ENCODE measurements at places on chromosomes 1 and 21. TPM values are rescaled to one million over a fixed set of nuclear protein-coding genes. Genes with fewer than 3 reads are reported as not detected.

C1orf141 gene
- not detected for polyA plus RNA-seq

TP73 gene
- polyA plus RNA-seq, result 27.6 TPM

ZMYM4 gene
- 36.7 TPM for polyA plus RNA-seq

GJB4 gene
- not detected for polyA plus RNA-seq

SPRR2G gene
- polyA plus RNA-seq, result not detected

OR2L2 gene
- not detected for polyA plus RNA-seq

GSTM1 gene
- 56.6 TPM for polyA plus RNA-seq

CELA3B gene
- polyA plus RNA-seq, result not detected

CBS gene
- 1.7 TPM for polyA plus RNA-seq

MT1HL1 gene
- not detected for polyA plus RNA-seq

SERTAD4 gene
- not detected for polyA plus RNA-seq

PDPN gene
- polyA plus RNA-seq, result not detected

RGS18 gene
- polyA plus RNA-seq, result not detected

LIN28A gene
- 0.06 TPM for polyA plus RNA-seq

LCE6A gene
- not detected for polyA plus RNA-seq

INKA2 gene
- 2.8 TPM for polyA plus RNA-seq

VN1R5 gene
- polyA plus RNA-seq, result not detected

TNNT2 gene
- 0.91 TPM for polyA plus RNA-seq

TCEANC2 gene
- polyA plus RNA-seq, result 11.2 TPM

TRMT1L gene
- polyA plus RNA-seq, result 27.8 TPM

PRDM16 gene
- polyA plus RNA-seq, result not detected

CHIA gene
- polyA plus RNA-seq, result 0.21 TPM

OR14K1 gene
- polyA plus RNA-seq, result not detected

MMP23B gene
- 0.76 TPM for polyA plus RNA-seq

FCRLA gene
- polyA plus RNA-seq, result 342 TPM

FTCD gene
- polyA plus RNA-seq, result 0.24 TPM

PRR9 gene
- not detected for polyA plus RNA-seq

CDC42BPA gene
- polyA plus RNA-seq, result 0.09 TPM

LRRN2 gene
- not detected for polyA plus RNA-seq

NR1I3 gene
- 0.19 TPM for polyA plus RNA-seq

GALE gene
- 74.5 TPM for polyA plus RNA-seq

CDKN2C gene
- 4.5 TPM for polyA plus RNA-seq

CYP4X1 gene
- not detected for polyA plus RNA-seq

EPHA10 gene
- polyA plus RNA-seq, result not detected

CHRM3 gene
- polyA plus RNA-seq, result not detected

FAM177B gene
- not detected for polyA plus RNA-seq

LCE1E gene
- polyA plus RNA-seq, result 6.2 TPM

SMAP2 gene
- polyA plus RNA-seq, result 92.1 TPM

APOBEC4 gene
- polyA plus RNA-seq, result 0.25 TPM

DEPDC1 gene
- 33.6 TPM for polyA plus RNA-seq

ST6GALNAC3 gene
- polyA plus RNA-seq, result not detected

CFHR3 gene
- polyA plus RNA-seq, result not detected

SPRR4 gene
- polyA plus RNA-seq, result not detected

CLDN19 gene
- not detected for polyA plus RNA-seq

RNU1-1 gene
- 2.6 TPM for polyA plus RNA-seq

COP1 gene
- polyA plus RNA-seq, result 45.9 TPM

NUDT4B gene
- 10.1 TPM for polyA plus RNA-seq

MORN1 gene
- polyA plus RNA-seq, result 7.3 TPM

All from GM12878 (cell line).